ENCODE measurements at places on chromosomes 13 and 19.

GRCh38 chr13:56713656-56714055 is 427.1 kb upstream of the PRR20A start:
- no peak for DNase-seq

DNA sequence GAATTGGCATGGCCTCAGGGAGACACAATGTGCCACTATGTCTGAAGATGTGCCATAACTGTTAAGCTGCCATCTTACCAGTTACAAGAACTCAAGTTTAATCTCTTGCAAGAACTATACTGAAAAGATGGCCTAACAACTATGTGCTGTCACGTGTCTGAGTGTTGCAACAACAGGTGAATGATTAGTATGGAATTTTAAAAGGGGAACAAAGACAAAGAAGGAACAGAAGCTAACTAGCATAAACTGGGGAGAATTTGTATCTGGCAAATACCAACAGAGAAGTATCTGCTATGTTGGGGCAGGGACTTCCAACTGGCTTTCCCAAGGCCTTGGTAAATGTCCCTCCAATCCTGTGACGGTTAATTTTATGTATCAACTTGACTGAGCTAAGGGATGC is 11.5 kb upstream of the ACOD1 start:
- no peak for DNase-seq

DNA sequence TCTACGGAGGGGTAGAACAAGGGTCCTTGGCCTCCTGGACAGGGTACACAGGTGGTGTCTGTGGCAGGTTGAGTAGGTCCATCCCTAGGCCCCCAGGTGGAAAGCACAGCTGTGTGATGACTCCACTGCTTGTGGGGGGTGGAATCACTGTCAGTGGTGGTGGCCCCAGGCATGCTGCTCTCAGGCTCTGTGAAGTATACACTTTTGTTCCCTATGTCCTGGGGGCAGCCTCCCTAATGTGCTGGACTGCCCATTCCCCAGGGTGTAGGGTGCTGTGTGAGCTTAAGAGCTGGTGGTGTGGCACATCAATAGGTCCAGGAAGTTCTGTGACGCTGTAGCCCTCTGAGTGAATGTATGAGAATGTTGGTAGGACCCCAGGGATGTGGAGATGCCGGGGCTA is 197.2 kb upstream of the SLC10A2 start:
- no peak for DNase-seq

GRCh38 chr13:70849222-70849621 is 741.0 kb upstream of the KLHL1 start:
- DNase-seq: no peak

DNA sequence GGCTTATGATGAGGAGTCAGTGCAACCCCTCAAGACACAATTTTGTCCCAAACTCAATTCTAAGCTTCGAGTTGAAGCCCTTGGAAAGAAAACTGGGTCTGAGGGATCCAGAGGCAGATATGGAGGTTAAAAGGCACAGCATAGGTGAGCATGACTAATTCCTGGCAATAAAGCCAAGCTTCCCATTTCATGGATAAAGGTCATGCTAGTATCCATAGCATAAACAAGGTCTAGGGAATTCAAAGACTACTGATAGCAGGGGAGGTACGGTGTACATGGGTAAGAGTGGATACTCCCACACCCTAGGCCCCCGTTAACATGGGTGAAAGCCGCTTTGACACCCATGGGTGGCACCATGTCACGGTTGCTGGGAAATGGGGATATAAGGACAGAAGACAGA is 24.0 kb downstream of the MED4 start:
- DNase-seq: no peak

DNA sequence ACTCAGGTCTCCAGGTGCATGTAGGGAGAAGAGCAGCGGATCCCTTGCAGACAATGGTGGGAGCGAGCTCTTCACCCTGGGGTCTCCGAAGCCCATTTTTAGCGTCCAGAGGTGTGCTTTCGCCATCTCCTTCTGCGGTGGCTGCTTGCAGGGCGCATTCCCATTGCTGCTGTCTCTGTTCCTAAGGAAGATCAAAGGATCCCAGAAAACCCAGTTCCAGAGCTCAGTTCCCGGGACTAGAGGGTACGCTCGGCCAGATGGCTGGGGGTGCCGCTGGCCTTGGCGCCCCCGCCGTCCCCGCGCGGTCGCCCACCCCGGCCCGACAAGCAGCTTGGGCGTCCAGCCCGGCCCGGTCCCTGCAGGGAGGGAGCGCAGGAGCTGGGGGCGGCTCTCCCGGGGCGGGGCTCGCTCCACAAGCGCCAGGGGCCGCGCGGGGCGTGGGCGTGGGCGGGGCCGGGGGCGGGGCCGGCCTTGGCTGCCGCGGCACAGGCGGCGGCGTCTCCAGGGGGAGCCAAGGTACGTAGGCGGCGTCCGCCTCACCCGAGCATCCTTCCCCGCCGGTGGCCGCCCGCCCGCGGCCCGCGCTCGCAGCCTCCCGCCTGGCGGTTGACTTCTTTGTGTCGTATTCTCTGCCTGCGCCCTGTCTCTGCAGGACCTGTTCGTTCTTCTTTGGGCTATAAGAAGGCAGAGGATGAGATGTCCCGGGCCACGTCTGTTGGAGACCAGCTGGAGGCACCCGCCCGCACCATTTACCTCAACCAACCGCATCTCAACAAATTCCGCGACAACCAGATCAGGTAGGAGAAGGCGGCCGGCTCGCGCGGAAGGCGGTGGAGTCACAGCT is 96.8 kb downstream of the ATP8A2 start:
- DNase-seq: peak; percentile 95

DNA sequence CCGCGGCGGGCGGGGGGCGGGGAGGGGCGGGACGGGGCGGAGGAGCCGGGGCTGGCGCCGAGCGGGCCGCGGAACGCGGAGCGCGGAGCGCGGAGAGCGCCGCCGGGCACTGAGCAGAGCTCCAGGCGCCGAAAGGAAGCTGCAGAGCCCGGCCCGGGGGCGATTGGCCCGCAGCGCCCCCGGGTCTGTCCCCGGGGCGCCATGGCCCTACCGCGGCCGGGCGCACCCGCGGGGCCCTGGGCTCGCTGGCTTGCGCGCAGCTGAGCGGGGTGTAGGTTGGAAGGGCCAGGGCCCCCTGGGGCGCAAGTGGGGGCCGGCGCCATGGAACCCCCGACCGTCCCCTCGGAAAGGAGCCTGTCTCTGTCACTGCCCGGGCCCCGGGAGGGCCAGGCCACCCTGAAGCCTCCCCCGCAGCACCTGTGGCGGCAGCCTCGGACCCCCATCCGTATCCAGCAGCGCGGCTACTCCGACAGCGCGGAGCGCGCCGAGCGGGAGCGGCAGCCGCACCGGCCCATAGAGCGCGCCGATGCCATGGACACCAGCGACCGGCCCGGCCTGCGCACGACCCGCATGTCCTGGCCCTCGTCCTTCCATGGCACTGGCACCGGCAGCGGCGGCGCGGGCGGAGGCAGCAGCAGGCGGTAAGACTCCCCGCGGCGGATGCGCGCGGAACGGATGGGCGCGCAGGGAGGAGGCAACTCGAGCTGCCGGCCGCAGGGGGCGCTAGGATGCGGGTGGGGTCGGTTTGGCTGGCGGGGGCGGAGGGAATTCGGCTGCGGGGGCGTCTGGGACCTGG is at the start of gene PDE4A:
Gene PDE4A, plus strand, starts transcription at position 95 of the 796 bp plus-strand sequence. Its CDS starts 227 bp downstream, at position 322.
- DNase-seq: peak; percentile 90

DNA sequence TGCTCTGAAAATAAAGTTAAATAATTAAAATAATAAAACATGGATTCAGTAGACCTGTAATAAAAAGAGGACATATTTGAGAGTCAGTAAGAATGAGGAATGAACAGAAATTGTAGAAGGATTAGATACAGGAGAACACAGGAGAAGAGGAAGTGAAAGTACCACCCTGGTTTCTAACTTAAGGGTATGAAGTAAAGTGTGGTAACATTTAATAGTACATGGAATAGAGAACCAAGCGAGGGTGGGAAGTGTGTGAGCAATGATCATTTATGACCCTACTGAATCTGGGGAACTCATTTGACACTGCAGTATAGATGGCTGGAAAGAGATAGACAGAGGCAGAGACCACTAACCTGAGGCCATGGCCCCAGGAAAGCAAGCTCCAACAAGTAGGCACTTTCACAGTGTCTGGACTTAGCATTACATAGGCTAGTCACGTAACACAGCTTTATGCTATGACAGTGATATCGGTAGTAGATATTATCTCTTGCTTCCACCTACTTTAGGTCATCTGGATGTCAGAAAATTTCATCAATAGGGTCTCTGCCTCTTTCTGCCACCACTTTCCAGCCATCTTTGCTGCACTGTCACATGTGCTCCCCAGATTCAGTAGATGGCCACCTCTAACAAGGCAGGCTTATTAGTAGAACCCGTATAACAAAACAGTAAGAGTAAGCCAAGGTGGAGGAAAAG is 633.9 kb upstream of the MIR17HG start:
- DNase-seq: no peak

DNA sequence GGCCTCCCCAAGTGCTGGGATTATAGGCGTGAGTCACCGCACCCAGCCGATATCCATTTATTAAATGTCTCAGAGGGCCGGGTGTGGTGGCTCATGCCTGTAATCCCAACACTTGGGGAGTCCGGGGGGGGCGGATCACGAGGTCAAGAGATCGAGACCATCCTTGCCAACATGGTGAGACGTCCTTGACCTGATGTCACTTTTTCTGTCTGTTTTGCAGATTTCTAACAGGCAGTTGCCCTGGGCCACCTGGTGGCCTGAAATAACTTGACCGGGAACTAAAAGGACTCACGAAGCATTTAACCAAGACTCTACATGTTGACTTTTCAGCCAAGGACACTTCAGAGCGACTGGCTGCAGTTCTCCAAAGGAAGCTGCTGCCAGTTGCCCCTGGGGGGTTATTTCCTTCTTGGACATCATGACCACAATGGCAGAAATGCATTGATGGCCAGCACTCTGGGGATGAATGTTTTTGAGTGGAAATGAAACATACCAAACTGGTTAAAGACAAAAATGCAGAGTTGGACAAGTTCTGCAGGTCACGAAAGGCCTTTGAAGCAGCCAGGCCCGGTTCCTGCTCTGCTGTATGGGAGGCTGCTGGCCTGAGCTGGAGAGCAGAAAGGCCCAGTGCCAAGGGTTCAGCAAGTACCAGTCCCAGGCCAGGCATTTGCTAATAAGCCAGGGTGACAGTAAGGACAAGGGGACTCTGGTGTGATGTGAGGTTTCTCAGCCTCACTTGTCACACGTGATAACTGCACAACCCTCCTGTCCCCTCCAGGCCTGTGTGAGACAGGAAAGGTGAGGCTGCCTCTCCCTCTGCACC is 8.3 kb downstream of the ZNF837 start:
- peak; percentile 66 for DNase-seq

GRCh38 chr19:16078759-16079707 is 2.7 kb downstream of the TPM4 start:
- DNase-seq: no peak
